BE2C (cell line): ENCODE measurements at places on chromosomes 3 and 15.

DNA sequence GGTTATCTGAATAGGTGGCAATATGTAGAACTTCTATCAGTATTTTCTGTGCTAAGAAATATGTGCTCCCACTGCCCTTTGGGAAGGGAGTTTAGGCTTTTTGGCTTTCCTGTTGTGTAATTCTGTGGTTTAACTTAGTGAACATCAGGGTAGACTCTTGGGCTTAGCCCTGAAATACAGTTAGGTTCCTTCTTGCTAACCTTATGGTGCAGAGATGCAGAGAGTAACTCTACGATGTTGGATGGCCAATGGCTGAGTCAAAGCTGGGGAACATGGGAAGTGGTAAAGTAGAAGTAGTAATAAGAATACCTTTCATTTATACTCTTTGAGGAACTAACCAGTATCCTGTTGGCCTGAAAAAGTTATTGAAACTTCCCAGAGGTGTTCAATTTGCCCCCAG lies 80.8 kb upstream of the IL12A start:
- no peak for DNase-seq

DNA sequence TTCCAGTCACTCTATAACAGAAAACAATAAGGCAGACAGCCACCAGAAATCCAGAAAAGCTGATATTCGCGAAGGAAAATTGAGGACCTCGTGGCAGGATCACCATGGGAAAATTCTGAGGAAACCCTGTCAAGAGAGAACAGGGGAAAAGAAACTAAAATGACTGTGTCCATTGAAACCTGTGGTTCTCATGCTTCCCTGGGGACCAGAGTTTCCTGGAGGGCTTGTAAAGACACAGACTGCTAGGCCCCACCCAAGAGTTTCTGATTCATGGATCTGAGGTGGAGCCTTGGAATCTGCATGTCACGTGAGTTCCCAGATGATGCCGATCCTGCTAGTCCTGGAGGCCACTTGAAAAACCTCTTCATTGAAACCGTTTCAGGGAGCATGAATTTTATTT lies 420.5 kb downstream of the EPHB1 start:
- DNase-seq = no peak

- DNase-seq = no peak
Measured at GRCh38 chr3:123387532-123387931, 61.4 kb downstream of the ADCY5 start.

- no peak for DNase-seq
Measured at GRCh38 chr3:173066044-173067004, 74.7 kb downstream of the SPATA16 start.

- DNase-seq = no peak
Measured at GRCh38 chr3:102124282-102124681, 275.0 kb downstream of the NFKBIZ start.

- no peak for DNase-seq
Measured at GRCh38 chr3:159170436-159171003, 368.7 kb downstream of the MFSD1 start.

GRCh38 chr3:81199587-81199986 lies 561.9 kb downstream of the GBE1 start:
- no peak for DNase-seq

DNA sequence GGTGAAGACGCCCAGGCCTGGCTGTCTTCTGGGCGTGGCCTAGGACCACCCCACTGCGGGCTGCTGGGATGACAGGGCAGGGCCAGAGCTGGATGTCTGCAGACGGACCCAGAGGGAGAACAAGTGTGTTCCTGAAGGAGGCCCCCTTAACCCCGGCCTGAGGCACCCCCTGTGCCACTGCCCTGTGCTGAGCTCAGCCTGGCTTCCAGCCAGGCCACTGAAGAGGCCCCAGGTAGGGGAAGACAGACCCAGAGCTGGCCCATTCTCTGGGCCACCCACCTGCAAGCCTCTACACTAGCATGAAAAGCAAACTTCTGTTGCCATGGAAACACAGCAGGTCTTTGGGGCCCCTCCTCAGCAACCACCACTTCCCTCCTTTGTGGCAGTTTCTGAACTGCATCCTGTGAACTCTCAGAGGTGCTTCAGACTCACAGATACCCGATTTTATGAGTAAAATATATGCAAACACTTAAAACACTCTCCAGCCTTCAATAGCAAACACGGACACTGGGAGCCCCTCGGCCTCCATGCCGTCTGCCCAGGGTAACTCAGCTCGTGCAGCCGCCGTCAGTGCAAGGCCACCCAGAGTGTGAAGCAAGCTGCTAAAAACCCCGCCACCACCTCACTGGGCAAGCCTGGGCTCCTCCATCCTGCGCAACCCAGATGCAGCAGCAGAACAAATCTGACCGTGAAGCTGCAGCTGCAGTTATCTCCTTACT lies 42.5 kb downstream of the CMTM6 start:
- DNase-seq = no peak

- no peak for DNase-seq
Measured at GRCh38 chr3:37594873-37595783, 266.6 kb upstream of the CTDSPL start.

- DNase-seq = no peak
Measured at GRCh38 chr15:66323312-66323928, 30.1 kb downstream of the DIS3L start.

DNA sequence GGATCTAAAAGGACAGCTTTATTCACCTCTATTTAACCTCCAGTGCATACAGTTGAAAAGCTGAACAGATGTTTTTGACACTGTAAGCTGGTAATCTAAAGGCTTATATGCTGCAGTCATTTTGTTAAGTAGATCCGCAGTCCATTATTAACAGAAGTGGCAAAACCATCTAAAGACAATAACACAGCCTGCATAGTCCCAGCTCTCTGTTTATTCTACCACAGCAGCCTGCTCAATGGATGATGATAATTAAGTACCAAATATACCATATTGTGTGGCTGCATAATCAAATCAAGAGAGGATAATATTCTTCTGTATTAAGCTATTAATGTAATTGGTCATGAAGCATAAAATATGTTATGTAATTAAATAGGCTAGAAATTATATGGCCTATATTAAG lies 207.1 kb downstream of the MEIS2 start:
- no peak for DNase-seq

- peak; percentile 51 for DNase-seq
Measured at GRCh38 chr3:42572278-42572677, 9.5 kb downstream of the SEC22C start.

GRCh38 chr15:48645558-48646330 lies at the start of gene FBN1:
Gene FBN1, minus strand, starts transcription at chr15:48645709. Its CDS starts 940 bp downstream, at chr15:48644769.
- peak; percentile 58 for DNase-seq

DNA sequence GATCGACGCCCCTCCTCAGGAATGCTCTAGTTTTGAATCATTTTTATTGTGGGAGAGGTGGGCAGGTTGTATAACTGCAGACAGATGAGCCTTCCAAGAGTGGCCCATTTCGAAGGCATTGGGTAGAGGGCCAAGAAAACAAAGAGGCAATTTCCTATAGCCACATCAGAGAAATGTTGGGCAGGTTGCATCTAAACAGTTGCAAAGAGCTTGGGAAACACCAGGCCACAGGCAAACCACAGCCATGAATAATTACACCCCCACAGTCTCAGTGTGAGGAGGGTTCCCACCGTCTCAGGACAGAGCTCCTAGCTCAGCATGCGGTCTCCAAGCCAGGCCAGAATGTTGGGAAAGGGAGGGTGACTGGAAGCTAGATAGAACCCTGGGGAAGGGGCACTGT lies 257.3 kb downstream of the ABHD5 start:
- no peak for DNase-seq

DNA sequence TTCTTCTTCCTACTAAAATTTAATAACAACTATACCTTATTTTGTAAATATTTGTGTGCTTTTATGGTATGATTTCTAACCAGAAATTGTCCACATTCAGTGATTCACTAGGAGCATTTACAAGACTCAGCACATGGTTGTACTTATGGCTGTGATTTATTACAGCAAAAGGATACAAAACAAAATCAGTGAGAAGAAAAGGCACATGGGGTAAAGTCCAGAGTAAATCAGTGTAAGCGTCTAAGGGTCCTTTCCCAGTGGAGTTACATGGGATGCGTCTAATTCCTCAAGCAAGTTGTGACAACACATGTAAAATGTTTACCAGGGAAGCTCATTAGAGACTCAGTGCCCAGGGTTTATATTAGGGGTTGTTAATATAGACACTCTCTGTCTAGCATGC lies 31.1 kb downstream of the RNF13 start:
- no peak for DNase-seq

DNA sequence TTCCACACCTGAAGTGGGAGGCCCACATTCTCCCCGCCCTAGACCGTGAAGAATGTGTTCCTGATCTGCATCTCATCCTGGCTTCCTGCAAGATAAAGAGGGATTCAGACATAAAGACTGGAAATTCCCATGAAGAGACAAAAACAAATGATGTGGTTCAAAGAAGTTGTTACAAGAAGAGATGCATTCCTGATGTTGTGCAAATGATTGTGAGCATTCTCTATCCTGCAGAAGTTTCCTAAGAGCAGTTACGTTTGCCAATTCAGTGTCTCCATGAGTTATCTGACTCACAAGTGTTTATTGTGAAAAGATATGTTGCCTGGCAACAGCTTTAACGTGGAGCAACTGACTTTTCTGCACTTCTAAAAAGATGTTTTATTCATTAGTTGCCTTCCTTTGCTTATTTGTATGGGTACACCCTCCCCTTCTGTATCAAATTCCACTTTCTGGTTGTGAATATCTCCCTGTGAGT lies 107.8 kb downstream of the ZIC4 start:
- no peak for DNase-seq

DNA sequence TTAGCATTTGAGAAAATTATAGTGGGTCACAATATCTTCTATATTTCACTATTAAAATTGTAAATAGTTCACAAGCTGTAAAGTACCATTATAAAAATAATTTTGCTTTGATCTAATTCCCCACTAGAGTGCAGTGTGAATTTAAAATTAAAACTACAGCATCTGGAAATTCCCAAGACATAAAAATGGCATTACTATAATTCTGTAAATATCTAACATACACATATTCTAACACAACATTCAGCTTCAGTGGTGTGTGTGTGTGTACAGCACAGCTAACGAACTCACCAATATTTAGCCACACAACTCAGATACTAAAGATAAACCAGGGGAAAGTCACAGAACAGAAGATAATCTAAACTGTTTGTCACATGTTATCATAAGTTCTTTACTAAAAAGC lies 424.9 kb upstream of the ZNF385D start:
- no peak for DNase-seq

DNA sequence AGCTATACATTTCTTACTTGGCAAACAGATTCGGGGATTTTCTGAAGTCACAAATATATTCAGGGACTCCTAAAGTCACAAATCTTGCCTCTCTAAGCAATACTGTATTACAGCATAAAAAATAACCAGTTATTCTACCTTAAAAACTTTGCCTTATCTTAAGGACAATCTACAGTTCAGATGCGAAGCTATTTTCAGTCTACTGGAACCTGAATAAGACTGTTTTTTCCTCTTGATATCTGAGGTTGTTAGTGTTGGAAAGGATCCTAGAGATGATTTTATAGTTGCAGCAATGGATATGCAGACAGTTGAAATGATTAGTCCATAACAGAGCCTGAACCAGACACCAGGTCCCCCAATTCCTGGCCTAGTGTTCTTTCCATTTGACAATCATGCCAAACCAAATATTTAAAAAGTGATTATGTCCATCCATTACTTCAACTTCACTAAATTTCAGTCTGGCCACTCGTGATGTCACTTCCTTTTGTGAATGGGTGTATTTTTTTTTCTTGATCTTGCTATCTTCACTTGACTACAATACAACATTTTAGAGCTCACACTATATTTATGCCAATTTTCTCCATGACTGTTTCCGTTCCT lies 1.8 kb downstream of the HDGFL3 start:
- DNase-seq = no peak

DNA sequence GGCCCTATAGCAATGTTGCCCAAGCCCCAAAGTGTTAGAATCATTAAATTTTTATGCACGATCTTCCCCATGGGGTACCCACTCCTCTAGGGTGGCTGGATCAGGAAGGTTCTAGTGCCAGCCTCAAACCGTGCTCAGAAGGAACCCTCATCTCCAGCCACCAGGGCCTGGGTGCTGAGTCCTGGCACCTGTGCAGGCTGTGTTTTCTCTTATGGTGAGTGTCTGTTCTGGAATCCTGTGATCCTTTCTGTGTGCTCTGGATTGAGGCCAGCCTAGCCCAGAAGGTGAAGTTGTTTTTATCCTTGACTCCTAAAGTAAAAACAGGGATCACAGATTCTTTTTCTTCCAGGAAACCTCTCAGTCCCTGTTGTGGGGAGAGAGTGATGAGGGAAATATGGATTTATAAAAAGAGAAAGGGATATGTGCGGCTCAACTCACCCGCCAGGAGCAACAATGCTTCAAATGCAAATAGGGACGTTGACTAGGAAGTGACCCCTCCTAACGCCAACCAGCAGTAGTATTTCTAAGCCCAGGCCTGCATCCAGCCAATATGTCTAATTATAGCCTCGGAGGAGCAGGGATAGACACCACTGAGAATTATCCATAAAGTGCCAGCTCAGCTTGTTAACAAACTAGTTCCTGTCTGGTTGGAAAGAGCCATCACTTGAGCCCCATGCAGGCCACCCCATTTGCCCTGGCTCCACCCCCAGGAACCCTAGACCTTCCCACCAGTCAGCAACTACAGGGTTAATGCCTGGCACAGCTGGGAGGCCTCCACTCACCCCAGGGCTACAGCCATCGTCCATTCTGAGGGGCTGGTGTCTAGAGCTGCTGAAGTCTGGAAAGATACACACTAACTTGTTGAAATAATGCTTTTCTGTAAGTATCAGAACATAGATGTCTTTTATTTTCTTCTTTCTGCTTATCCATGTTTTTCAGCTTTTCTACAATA lies 513.5 kb upstream of the PROK2 start:
- no peak for DNase-seq

- DNase-seq = no peak
Measured at GRCh38 chr15:79513940-79514339, 81.8 kb downstream of the MINAR1 start.

DNA sequence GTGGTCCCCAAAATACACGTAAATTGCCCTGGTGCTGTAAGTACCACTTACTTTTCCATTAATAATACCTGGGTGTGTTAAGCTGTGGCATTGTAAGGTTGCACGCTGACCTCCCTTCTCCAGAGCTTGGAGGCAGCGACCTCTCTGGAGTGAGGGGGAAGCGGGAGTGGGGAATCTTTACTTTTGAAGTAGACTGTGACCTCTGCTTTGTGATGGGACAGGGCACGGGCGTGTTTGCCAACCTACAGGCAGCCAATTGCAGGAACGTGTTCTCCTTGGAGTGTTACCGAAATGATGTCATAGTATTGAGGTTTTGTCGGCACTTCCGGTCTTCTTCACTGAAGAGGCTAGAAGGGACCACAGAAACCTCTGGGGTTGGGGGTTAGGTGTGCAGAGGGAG lies 227.3 kb upstream of the C2CD4B start:
- DNase-seq = peak; percentile 32

GRCh38 chr15:93706495-93707292 lies 524.7 kb upstream of the MCTP2 start:
- no peak for DNase-seq

DNA sequence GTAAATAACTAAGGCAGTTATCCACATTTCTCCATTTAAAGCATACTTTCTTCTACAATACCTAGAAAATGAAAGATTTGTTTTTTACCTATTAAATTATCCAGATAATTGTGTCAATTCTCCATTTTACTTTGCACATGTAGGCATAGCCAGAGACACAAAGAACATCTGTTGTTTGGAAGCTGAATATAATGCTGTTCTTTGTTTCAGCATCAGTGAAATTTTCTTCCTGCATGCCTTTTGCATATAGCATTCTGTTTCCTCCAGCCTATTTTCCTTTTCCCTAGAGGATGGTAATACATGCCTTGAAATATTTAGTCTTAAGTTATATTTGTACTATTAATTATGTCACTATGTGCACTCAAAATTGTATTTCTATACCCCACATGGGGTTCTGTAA lies 233.7 kb downstream of the CNTN6 start:
- DNase-seq = no peak
